ENCODE measurements at places on chromosomes 1 and 21.

- no peak for DNase-seq
Observed at GRCh38 chr1:218345673-218346390, 696 bp downstream of the TGFB2 start.

DNA sequence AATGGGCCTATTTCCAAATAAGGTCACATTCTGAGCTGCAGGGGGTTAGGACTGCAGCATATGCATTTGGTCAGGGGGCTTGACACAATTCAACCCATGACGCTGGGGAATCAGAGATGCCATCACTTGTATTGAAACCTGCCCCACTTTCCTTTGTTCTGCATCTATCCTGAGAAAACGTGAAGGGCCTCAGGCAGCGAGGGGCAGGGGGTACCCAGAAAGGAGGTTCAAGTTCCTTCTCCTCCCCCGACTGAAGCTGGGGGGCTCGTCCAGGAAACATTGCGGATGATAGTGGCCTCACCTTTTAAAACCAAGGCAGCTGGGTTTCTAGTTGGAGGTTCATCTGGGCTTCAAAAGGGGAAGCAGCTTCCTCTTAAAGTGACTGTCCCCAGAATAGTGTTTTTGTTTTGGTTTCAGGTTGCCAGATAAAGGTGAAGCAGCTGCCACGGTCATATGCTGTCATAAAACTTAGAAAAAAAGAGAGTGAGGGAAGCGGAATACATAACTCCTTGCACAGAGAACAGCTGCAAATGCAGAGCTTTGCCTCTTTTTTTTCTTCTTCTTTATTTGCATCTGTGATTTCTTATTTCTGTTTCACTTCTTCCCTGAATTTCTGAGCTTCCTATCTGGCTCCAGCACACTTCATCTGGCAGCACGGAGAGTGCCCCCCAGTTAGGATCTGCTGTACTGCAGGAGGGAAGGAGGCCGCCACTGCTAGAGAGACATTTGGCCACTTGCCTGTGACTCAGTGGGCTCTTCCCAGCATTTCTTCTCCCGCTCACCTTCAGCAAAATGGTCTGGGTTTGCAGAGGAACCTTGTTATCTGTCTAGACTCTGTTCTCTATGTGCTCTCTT, 142.0 kb downstream of the AJAP1 start:
- no peak for DNase-seq

GRCh38 chr21:19807201-19807600, 1191.0 kb upstream of the NCAM2 start:
- no peak for DNase-seq

DNA sequence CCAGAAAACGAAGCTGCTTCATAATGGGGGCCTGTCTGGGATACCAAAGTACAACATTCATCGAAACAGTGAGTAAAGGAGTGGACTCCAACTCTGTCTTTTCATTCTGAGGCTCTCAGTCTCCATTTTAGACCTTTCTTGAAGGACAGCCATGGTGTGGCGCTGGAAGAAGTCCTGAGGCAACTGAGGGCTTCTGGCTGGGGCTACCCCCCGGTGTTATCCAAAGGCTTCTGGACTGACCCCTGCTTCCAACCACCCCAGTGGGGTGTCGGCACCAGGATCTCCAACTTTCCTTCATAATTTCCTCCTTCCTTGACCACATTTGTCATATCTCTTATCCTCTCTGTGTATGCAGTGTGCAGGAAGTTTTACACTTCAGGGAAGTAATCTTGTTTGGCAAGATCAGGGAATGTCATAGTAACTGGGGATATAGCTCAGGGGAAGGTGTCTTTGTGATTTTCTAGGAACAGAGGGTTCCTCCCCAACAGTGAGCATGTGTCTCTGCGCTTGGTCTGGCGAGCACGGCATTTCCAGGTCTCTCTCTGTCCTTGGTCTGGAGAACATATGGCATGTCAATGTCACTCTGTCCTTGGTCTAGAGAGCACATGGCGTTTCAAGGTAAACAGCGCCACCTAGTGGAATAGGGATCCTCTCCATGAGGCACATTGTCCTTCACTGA, 19.4 kb upstream of the BSDC1 start:
- peak; percentile 49 for DNase-seq

DNA sequence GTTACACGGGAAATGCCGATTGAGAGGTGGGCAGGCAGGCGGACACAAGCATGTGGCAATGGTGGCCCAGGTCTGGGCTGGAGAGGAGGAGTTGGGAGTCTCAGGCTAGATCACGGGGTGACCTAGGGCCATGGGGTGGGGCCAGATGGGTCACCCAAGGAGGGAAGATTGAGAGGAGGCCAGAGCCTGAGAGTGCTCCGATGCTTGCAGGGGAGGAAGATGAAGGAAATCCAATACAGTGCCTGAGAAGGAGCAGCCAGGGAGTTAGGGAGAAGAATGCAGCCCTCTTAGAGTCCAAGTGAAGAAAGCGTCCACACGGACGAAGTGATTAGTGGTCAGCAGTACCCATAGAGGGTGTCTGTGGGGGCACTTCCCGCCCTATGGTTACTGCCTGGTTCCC, 61.4 kb upstream of the FAM3B start:
- no peak for DNase-seq

Data from activated T-helper 9 cell treated with anti-CD3 and anti-CD28 coated beads, Interleukin-2, amount 50 U/mL, for 16 hours (primary cell).